ENCODE measurements at places on chromosomes 6 and 20. TPM values are rescaled to one million over a fixed set of nuclear protein-coding genes. Genes with fewer than 3 reads are reported as not detected.
A peak's percentile ranks its signal among the peaks of the same experiment; 100 is the strongest.

DNA sequence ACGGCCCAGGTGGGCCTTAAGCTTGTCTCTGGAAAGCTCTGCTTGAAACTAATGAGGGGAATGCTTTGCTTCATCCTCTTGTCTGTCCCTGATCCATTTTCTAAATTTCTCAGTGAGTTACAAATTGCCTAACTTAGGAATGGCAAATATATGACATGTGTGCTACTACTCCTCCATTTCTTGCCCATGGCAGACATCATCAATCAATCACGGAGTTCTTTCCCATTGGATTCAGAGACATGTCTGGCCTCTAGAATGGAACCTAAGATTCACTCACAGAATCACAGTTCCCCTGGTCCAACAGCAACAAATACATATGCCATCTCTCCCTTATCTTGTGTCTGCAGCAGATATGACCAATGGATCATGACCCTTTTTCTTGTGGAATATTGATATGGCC lies 6.6 kb upstream of the BPIFB4 start:
- H3K27ac ChIP-seq = no peak overlapping the region
- peaks cover 14% of the 10 kb centered on the region for H3K27me3 ChIP-seq
- no peak overlapping the region for H3K4me3 ChIP-seq
- H3K36me3 ChIP-seq = no peaks in the 10 kb centered on the region
- DNase-seq = no peak

DNA sequence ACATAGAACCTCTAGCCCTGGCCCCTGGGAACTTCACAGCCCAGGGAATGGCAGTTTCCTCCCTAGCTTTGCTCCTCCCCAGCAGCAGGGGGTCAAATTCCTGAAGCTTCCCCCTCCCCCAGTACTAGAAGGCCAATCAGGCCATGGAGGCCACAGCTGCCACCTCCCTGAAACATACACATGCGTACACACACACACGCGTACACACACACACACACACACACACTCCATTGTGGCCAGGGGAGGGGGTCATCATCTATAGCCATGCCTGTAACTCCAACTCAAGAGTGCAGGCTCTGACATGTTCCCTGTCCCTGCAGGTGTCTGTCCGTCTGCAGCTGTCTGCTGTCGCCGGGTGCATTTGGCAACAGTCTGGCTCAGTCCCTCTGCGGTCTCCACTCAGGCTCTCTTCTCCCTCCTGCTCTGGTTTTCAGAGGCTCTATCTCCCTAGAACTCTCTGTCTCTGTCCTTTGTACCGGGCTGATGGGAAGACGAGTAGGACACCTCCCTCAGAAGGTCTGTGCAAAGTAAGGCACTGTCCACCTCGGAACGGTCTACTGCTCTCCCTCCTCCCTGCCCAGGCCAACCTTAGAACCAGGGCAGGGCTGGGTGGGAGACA lies 1.4 kb downstream of the LRFN2 start:
- H3K27ac ChIP-seq = no peak overlapping the region
- no peak overlapping the region for H3K4me3 ChIP-seq
- H3K27me3 ChIP-seq = peaks cover 32% of the 10 kb centered on the region
- DNase-seq = no peak
- H3K36me3 ChIP-seq = no peaks in the 10 kb centered on the region
- H3K4me1 ChIP-seq = no peaks in the 10 kb centered on the region

- H3K4me1 ChIP-seq = no peaks in the 10 kb centered on the region
- H3K27me3 ChIP-seq = no peaks in the 10 kb centered on the region
- no peak for DNase-seq
- no peak overlapping the region for H3K27ac ChIP-seq
- H3K4me3 ChIP-seq = no peak overlapping the region
These were observed 299.6 kb upstream of the GJE1 start for GRCh38 chr6:141833001-141833655.

GRCh38 chr6:12467706-12468670 lies 177.8 kb downstream of the EDN1 start:
- H3K27me3 ChIP-seq = no peaks in the 10 kb centered on the region
- peak; percentile 32 for DNase-seq
- H3K4me3 ChIP-seq = no peak overlapping the region
- H3K36me3 ChIP-seq = no peaks in the 10 kb centered on the region
- no peak overlapping the region for H3K27ac ChIP-seq
- H3K4me1 ChIP-seq = peaks cover 2% of the 10 kb centered on the region

GRCh38 chr20:29079769-29080690 lies 2177.4 kb upstream of the DEFB115 start:
- no peak for DNase-seq
- H3K27me3 ChIP-seq = no peaks in the 10 kb centered on the region
- H3K27ac ChIP-seq = no peak overlapping the region
- H3K4me1 ChIP-seq = no peaks in the 10 kb centered on the region

TMEM30A gene
- 206 TPM for total RNA-seq

AVP gene
- total RNA-seq = not detected

EYA2 gene
- 2.5 TPM for total RNA-seq
